ENCODE measurements at places on chromosomes 4 and X.

DNA sequence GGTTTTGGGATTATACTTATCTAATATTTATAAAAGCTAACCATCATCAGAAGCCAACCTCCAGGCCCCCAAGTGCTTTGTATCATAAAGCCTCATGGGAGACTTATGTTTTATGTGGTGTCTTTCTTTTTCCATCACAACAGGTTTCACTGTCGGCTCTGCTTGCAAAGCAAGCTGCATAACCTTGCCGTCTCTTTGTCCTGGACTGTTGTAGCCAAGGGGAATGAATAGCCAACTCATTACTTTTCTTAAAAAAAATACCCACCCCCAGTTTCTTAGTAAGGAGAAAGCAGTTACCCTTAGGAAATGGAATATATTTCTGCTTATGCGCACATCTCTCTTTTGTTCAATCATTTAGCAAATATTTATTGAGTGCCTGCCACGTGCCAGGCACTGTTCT is 40.7 kb downstream of the FAM184B start:
- DNase-seq: no peak

DNA sequence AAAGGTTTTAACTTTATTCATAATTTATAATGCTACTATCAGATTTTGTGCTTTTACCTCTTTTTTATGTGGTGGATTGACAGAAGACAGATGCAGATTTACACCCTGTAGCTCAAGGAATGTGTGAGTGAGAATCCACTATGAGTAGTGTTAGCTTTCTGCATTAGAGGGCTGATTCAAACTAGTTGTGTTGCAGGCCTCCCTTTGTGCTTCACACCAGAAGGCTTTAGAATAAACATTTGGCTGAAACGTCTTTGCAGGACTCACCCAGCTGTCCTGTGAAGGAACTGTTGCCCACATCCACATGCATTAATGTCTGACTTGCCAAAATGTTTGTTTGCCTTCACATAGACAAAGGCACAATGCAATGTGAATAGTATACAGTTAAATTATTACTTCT is 127.0 kb downstream of the PCDH7 start:
- no peak for DNase-seq

- no peak for DNase-seq
Measured at GRCh38 chr4:14652522-14652921, 349.8 kb upstream of the CPEB2 start.

- no peak for DNase-seq
Measured at GRCh38 chr4:159250751-159251325, 148.0 kb downstream of the RAPGEF2 start.

- DNase-seq: no peak
Measured at GRCh38 chr4:99625369-99625768, 32.3 kb downstream of the C4orf54 start.
